ENCODE measurements at places on chromosomes 2 and 18.

DNA sequence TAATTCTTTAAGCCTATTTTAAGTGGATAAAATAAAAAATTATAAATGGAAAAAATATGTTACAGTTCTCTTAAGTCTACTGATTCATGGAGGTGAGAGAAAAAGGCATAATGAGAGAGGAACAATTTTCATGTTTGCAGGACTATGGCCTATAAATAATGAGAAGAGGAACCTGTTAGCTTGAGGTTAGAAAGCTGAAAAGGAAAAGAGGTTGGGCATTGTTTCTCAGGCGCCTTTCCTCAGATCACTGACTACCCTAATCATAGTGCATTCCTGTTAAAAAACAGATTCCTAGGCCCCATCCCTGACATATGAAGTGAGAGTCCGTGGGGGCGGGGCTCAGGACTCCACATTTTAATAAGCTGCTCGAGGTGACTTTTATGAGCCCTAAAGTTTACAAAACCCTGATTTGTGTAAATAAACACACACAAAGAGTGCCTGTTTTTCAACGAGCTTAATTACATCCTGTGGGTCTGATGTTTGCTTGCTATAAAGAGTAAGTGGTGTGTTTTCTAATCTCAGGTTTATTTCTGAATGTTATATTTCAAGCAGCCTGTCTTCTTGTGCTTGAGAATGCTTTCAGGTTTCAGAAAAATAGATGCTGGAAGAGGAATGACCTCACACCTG lies 335.5 kb downstream of the CLIP4 start:
- DNase-seq = no peak

DNA sequence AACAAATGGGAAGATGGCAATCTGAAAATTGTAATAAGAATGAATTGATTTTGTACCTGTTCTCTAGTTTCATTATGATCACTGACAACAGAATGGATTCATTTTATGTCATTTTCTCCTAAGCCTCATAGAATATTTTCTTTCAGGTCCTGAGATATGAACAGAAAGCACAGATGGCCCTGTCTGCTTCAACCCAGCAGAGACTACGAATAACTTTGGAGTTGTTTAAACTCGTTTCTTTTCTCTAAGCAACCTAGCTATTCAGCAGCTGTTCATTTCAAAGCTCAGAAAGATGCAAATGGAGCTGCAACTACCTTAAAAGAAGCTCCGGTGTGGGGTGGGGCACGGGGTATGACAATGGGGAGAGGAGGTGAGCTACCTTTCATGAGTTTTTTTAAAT lies 124.9 kb downstream of the ALK start:
- no peak for DNase-seq

DNA sequence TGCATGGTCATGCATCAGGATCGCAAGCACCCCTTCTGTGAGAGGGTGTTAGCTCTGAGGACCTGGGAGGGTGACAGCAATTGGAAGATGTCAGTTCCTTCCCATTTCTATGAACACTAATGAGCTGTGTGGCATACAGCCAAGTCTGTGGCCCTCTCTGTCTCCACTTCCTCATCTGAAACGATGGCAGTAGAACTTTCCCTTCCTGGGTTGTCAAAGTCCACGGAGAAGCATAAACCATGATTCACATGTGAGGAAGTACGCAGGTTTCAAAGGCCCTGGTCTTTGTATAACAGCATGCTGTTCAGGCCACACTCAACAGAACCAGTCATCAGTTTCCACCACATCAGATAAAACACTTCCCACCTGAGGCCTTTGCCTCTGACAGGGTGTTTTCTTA lies 167.4 kb upstream of the RAB6C start:
- DNase-seq = no peak

DNA sequence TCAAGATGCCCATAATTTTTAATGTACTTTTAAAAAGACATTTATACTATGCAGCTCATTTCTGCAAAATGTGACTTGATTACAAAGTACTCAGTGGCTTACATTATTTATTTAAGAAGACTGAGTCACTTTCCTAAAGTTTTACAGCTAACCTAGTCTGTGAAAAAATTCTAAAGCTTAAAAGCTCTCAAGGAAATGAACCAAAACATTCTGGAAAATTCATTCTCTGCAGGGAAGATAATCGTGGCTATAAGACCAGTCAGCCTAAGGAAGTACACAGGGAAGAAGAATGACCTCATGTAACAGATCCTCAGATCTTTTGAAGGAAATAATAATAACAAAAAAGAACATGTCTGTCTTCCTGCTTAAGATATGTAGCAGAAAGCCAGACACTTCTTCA lies 232.1 kb upstream of the STK17B start:
- DNase-seq = no peak

DNA sequence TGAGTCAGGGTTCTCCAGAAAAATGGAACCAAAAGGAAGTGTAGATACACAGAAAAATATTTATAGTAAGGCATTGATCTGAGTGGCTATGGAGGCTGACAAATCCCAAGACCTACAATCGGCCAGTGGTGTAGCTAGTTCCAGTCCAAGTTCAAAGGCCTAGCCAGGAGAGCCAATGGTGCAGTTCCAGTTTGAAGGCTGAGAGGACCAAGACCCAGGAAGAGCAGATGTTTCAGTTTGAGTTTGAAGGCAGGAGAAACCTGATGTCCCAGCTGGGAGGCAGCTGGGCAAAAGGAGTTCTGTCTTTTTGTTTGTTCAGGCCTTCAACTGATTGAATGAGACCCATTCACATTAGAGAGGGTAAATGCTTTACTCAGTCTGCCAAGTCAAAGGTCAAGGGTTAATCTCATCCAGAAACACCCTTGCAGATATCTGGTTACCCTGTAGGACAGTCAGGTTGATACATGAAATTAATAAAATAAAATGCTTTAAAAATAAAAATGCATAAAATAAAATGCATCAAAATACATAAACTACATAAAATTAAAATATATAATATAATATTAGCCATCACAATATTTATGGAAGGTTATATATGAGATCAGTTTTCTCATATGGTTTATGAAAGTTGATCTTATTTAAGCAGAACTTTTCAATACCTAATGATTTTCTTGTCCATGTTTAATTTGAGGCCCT lies 38.7 kb downstream of the KCNE4 start:
- DNase-seq = no peak

DNA sequence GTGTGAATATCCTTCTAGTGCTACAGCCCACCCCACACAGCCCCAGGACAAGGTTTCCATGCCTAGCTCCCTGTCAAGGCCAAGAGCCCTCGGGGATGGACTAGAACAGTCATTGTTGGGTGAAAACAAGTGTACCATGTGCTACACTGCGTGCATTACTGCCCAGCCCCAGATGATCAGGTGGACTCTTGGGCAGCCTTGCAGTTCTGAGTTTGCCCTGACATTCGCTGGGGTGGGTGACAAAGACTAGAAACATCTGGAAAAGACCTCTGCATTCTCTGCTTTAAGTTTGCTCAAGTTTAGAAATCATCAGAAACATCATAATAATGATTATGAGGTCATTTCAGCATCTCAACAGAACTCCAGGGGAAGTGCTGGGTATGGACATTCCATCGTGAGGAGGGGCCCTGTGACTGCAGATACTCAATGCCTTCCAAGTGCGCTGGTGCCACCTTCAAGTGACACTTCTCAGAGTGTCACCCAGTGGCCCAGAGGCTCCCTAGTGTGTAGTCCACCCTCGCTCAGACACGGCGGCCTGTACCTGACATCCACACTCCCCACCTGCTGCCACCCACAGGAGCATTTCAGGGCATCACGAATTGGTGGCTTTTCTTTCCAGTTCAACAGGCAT lies 5.3 kb upstream of the PXDN start:
- DNase-seq = no peak

DNA sequence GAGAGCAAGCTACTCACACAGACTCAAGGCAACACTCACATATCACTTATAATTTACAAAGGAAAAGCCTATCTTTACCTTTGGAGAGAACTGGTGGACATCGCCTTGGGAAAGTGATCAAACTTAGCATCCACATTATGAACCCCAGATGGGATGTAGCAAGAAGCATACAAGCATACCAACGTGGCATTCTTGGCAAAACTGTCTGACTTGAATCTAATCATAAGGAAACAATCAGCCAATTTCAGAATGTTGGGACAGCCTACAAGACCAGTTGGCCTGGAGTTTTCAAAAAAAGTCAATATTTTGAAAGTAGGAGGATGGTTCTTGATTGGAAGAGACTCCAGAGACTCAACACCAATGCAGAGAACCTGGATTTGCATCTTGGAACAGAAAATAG lies 79.1 kb upstream of the PMAIP1 start:
- no peak for DNase-seq

DNA sequence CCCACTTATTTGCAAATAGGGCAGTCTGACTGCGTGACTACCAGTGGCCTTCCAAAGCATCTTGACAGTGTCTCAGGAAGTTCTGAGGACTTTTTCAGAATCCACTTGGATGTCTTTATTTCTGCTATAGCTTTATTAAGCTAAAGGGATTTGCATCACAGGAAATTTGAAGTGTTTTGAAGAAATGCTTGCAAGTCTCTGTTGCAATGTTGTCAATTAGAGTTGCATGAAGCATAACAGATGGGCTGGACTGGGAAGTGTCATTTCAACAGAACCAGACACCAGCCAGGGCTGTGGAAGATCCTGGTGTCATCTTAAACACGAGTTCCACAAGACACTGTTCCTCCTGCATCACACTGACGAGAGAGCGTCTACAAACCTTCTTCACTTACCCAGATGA lies 224.5 kb downstream of the EN1 start:
- DNase-seq = no peak

DNA sequence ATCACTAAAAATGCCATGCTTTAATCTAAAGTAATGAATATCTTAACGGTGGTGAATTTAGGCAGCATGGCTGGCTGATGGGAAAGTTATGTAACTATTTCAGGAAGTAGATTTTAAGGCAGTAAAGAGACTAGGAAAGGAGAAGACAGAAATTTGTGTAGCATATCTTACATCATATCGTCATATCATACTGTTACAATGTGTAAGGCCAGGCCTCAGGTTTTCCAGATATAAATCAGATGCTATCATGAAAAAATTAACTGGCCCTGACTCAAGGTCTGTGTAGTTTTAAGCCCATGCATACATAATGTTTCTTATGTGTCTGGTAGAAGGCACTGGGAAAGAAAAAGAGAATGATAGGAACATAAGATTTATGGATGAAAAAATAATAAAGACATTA lies 8.9 kb upstream of the FAP start:
- DNase-seq = no peak

GRCh38 chr2:164928101-164928673 lies 27.1 kb downstream of the SLC38A11 start:
- no peak for DNase-seq

GRCh38 chr2:26678035-26678434 lies 14.5 kb upstream of the KCNK3 start:
- no peak for DNase-seq

- DNase-seq = no peak
Measured at GRCh38 chr2:240372101-240372500, 63.4 kb upstream of the GPC1 start.

GRCh38 chr2:17873021-17873420 lies 5.4 kb upstream of the KCNS3 start:
- no peak for DNase-seq

- no peak for DNase-seq
Measured at GRCh38 chr2:148303161-148303560, 282.3 kb downstream of the MBD5 start.

DNA sequence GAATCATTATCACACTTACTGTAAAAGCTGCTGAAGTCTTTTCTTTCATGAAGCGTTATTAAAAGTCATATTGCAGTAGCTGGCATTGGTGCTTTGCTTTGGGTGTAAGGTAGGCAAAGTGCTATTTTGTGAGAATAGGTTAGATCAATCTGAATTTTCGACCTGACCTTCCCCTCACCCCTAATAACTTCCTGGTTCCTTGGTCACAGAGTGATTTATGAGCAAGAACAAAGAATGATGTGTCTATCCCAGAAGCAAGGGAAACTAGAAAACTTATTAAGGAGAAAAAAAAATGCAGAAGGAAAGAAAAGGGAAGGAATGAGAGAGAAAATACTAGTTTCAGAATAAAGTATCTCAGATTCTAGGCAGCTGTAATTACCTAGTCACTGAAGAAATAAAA lies 163.1 kb upstream of the MEIS1 start:
- DNase-seq = no peak
